ENCODE measurements at places on chromosomes 16 and 17.

DNA sequence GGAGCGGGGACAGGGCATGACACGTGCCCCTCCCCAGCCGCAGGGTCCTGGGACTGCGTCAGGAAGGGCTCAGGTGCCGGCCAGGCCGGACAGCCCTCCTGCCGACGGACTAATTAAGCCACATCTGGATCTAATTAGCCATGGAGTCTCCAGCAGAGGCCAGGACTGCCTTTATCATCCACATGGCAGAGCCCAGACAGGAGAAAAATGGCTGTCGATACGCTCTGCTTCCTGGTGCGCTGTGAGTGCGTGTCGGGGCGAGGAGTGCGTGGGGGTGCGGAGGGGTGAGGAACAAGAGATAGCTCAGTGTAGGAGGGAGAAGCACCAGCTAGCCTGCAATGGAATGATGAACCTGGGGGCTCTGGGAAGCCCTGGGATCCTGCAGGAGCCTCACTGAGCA, 218.8 kb downstream of the IRF8 start:
- no peak for DNase-seq

DNA sequence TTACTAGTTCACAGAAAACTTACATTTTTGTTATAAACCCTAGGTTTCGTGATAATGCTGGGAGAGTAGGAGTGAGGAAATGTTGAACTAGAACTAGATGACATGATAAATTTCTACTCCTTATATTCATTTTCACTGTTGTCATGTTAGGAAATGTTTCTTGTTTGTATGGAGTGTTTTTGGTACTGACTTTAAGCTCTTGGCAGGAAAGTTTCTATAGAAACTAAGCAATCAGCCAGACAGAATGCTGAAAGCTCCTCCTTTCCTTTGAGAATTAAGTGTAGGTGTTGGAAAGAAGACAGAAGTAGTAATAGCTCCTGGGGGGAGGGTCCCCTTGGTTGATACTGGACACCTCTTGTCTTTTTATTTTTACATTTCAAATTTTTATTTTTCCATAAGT, 309.8 kb downstream of the MAP2K4 start:
- DNase-seq, result no peak

DNA sequence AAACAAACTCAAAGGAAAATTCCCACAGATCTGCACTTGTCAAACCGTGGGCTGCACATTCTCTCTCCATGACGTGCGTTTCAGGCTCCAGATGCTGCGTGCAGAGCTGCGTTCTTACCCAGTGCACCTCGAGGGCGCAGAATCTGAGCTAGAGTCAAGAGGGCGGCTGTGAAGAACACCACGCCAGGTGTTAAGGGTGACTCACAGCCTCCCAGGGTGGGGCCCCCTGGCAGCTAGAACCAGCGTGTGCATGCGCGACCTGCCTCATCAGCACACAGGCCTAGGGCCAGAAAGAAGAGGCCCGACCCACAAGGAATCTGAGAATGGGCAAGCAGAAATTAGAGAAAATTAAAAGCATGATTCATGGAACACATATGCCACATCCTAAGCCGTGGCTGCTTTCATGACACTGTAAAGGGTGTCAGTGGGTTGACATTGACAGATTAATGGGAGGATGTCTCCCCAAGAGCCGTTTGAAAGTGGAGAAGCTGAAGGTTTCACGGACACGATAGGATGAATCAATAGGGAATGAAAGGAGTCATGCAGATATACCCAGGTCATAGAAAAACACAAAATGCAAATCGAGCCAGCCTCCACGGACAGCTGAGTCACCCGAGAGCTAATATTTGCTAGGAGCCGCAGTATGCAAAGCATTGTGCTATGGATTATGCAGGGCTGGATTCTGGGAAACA, 29.0 kb downstream of the MARCHF10 start:
- DNase-seq, result no peak

DNA sequence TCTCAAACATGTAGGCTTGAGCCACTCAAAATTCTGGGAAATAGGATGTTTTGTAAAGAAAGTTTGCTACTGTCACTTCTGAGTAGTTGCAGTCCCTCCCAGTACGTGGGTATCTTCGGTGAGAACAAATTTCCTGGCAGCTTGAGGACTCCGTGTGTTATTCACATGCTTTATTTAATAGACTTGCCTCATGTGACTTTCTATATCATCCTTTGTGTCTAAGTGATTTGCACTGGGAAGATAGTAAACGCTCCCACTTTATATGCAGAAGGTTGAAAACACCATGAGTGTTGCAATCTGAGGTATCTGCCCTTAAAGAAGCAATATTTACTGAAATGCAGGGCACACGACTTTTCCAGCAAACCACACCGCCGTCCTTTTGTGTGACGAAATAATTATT, 643.7 kb downstream of the MAF start:
- DNase-seq, result no peak

DNA sequence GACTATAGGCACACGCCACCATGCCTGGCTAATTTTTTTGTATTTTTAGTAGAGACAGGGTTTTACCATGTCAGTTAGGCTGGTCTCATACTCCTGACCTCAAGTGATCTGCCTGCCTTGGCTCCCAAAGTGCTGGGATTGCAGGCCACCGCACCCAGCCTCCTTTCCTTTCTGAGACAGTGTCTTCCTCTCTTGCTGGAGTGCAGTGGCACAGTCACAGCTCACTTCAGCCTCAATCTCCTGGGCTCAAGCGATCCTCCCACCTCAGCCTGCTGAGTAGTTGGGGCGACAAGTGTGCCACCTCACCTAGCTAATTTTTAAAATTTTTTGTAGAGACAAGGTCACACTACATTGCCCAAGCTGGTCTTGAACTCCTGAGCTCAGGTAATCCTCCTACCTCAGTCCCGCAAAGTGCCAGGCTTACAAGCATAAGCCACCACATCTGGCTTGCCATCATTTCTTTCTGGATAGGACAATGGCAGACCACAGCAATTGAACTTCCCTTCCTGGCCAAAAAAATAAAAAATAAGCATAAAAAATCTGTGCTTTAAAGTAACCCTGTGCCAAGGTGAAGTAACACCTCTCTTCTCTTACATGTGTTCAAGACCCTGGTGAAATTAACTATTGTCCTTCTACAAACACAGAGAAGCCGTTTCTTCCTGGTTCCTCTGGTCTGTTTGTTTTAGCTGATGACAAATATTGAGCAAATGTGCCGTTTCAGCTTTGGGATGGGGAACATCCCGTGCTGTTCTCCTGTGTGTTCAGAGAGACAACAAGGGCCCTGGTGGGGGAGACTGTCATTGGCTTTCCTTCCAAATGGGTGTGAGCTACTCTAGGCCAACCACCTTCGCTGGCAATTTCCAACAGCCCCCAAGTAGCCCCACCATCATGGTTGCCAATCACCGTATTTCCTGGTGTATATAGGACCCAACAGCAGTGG, 60.2 kb downstream of the EMP2 start:
- DNase-seq, result no peak

DNA sequence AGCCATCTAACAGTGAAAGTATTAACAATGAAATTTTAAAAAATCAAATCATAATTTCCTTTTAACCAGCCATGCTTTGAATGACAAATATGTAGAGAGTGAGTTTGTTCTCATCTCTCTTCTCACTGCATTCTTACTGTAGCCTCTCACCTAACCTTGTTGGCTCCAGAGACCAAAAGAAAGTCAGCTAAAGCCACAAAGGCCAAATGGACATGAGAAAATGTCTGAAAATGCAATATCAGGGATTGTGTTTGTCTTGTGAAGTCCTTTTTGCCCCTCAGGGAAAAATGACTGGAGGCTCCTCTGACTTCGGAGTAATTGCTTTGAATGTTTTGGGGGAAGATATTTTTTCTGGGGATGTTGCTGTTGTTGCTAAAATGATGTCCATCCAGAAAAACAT, 166.3 kb downstream of the SLC39A11 start:
- DNase-seq, result no peak

GRCh38 chr16:77960766-77961165, 61.6 kb upstream of the CLEC3A start:
- no peak for DNase-seq

- DNase-seq, result no peak
Measured at GRCh38 chr16:57888128-57888527, 82.8 kb downstream of the CNGB1 start.

GRCh38 chr17:2388020-2388682, 12.7 kb downstream of the MNT start:
- no peak for DNase-seq

DNA sequence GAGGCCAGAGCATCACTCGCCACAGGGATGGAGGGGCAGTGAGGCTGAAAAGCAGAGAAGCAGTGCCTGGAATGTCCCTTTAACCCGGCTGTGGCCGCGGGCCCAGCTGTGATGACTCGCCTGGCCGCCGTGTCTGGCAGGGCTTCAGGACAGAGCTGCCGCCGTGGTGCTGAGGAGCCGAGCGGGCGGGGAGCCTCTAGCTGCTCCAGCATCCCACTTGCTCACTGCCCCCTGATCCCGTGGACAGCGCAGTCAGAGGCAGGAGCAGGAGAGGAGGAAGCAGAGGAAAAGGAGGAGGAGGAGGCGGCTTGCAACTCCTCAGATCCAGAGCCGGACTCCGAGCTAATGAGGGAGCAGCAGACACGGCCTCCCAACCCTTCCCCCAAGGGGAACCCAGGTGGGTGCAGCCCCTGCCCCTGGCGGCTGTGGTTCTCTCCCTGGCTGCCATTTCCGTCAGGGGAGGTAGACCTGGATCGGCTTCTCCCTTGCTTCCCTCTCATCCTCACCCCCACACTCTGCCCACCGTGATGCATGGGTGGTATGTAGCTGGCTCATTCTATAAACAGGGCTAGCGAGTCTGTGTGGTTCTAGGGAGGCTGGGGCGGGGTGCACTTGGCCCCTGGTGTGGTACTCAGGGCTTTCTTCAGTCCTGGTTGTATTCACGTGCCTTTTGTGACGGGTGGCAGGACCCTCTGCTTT, 165.7 kb downstream of the CMIP start:
- DNase-seq, result no peak

DNA sequence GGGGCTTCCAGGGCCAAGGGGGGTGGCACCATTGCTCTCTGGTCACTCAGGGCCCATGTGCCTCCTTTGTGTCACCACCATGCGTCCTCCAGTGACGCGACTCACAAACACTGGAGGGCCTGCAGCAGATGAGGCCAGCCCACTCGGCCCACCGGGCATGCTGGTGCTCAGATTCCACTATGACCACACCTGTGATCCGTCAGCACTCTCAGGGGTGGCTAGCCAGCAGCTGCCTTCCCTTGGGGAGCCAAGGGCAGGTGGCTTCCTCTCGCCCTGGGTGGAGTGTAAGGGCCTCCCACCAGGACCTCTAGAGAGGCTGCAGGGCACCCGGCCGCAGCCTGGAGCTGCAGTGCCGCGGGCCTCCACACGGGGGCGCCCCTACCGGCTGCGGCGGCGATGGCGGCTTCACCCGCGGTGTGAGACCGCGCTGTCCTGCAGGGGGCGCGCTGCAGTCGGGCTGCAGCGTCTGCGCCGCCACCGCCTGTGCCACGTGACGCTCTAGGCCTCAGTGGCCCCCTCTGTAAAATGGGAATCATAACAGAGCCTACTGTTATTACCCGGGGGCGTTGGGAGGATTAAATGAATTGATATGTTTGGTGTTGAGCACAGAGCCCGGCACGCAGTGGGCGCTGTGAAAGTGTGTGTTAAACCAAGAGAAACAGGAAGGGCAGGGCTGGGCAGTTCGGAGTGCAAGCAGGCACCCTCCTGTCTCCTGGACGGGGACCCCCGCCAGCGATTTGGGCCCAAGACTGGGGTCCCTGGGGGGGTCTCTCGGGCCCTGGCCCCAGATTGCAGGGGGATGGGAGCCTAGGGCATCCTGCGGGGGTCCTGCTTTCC, 192.4 kb upstream of the GSE1 start:
- peak; percentile 77 for DNase-seq

DNA sequence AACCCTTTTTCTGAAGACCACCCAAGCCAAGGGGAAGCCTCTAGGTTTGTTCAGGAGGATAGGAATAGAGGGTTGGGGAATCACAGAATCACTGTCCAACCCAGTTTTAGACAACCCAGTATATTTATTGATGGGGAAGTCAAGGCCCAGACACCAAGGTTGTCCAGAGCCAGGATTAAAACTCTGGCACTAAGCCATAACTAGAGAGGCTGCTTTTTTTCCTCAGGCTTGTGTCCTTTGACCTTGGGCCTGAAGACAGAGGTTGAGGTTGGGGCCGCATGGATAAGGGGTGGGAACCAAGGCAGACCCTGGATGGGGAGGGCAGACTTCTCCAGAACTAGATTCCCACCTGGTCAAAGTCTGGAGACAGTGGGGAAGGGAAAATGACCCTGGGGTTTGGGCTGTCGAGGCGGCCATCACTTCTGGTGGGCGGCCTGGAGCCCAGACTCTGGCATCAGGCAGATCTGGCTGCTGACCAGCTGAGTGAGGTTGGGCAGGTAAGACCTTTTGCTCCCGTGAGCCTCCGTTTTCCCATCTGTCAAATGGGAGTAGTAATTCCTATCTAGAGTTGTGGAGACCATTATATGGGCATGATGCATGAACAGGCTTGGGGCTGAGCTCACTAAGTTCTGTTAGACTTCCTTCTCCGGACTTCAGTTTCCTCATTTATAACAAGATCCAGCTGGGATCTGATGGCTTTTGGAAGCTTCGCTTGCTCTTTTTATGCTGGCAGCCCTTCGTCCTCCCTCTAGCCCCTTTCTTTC, 17.9 kb downstream of the IGFBP4 start:
- no peak for DNase-seq

GRCh38 chr17:299546-299945, 53.1 kb downstream of the RPH3AL start:
- DNase-seq, result no peak

- no peak for DNase-seq
Measured at GRCh38 chr17:82239926-82240505, 11.2 kb downstream of the SLC16A3 start.

- DNase-seq, result no peak
Measured at GRCh38 chr17:27356091-27356705, 62.3 kb downstream of the WSB1 start.

DNA sequence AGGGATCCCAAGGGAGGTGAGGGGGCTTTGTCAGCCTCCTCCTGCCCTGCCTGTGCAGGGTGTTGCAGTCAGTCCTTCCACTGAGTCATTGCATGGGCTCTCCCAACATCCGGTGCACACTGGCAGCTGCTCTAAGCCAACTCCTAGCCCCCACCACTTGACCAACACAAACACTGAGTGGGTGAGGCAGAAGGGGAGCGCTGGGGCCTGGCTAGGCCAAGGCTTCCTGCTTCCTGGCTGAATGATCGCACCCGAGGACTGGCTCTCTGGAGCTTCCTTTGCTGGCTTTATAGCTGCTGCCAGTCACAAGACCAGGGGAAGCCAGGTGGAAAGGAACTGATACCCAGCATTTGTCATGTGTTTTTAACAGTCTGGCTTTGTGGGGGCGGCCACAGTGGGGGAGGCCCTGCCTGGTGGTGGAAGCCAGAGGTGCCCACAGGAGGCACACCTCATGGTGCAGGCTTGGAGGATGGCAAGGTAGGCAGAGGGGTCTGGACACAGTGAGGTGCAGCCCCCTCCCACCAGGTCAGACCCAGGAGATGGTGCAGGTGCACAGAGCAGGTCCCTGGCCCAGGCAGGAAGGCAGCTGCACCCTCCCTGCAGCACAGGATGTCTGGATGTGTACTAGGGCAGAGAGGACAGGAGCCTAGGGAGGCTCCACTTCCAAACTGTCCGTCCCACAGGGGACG, 6.8 kb downstream of the MPG start:
- peak; percentile 83 for DNase-seq

Measured in OCI-LY7 (cell line).